ENCODE measurements at places on chromosomes 4 and X.

- no peak for DNase-seq
Measured at GRCh38 chr4:17336069-17336468, 175.8 kb downstream of the QDPR start.

DNA sequence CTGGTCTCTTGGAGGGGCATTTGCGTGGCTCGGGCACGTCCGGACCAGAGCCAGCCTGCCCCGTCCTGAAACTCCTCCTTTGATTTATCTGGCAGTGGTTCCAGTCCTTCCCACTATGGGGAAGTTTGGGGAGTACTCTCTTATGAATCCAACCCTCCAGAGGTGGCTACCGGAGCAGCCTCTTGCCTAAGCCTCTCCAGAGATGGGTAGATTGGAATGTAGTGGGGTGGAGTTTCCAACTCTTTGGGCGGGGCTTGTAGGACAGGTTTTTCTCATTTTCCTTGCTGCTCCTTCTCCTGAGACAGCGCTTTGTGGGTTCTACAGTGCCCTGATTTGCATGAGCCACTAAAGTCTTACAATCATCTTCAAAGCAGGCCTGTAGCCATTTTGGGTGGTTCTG is 60.1 kb upstream of the XAGE1B start:
- no peak for DNase-seq

DNA sequence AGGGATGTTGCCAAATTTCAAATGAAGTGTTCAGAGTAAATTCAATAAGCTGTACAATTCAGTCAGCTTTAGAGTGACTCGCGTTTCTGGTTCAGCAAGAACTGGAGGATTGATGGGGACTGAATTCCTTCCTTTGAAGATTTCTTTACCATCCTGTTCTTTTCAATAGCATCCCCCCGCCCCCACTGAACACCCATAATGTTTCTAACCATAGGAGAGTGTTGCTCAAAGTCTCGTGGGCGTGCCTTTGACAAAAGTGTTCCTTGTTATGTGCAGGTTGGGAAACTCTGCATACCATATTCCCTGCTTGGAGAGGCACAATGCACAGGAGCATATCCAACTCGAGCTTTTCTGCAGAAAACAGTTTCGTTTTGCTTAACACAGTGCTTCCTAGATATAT is 323.5 kb upstream of the CASK start:
- DNase-seq: no peak

- no peak for DNase-seq
Measured at GRCh38 chr4:125547836-125548235, 233.1 kb downstream of the FAT4 start.

DNA sequence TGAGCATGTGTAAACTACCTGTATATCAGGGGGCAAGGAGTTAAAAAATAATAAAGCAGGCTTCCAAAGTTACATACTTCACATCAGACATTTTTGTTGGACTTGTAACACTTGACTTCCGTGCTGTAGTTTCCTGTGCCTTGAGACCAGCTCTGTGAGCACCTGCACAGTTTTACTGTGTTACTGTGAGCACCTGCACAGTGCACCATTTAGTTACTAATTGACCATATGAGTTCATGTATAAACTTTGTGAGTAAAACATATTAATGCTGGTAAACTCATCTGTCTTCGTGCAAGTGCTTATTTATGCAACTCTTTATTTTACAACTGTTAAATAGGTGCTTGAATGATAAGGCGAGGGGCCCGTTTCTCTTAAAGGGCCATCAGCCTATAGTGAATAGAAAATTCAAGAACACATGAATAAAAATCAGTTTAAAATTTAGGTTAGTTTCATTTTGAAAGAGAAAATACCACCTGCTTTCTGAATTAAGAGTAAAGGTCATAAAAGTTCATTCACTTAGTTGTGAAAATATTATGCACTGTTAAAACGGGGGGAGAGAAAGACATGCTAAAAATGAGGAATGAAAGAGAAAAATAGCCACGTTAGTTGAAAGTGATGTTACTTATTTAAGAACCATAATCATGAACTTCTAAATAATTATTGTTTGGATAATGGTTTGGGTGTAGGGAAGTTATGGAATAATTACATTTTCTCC is 42.4 kb downstream of the USP9X start:
- DNase-seq: no peak

- no peak for DNase-seq
Measured at GRCh38 chr4:45897946-45898585, 225.8 kb downstream of the GABRG1 start.

- DNase-seq: peak; percentile 76
Measured at GRCh38 chrX:31384471-31384870, 312.6 kb upstream of the FTHL17 start.
